ENCODE measurements at places on chromosomes 2 and 18. TPM values are rescaled to one million over a fixed set of nuclear protein-coding genes. Genes with fewer than 3 reads are reported as not detected.

DNA sequence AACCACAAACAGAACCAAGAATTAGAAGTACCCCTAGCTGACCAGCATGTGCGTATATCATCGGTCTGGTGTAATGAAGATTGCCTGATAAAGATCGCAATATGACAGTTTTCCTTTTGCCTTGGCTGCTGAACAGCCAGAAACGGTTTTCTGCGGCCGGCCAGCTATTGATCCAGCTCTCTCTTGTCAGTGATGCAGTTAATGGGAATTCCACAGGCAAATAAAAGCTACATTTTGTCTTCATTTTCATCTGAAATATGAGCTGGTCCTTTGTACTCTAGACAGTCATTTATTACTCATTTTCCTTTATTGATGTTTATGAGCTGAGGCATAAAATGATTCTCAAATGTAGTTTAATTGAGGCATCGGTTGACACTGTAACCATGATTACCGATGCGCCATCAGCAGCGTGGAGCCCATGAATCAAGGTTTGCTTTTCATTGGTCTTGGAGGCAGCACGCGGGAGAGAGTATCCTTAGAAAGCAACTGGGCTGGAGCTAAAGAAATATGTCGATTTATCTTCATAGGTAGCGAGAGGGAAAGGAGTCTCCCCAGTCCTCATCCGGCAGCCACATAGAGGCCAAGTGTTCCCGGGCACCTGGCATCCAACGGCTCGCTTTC, 535.2 kb downstream of the GALR1 start:
- H3K4me1 ChIP-seq: no peaks in the 10 kb centered on the region
- no peak overlapping the region for H3K27ac ChIP-seq

RUFY4 gene
- 0.27 TPM for total RNA-seq

DNA sequence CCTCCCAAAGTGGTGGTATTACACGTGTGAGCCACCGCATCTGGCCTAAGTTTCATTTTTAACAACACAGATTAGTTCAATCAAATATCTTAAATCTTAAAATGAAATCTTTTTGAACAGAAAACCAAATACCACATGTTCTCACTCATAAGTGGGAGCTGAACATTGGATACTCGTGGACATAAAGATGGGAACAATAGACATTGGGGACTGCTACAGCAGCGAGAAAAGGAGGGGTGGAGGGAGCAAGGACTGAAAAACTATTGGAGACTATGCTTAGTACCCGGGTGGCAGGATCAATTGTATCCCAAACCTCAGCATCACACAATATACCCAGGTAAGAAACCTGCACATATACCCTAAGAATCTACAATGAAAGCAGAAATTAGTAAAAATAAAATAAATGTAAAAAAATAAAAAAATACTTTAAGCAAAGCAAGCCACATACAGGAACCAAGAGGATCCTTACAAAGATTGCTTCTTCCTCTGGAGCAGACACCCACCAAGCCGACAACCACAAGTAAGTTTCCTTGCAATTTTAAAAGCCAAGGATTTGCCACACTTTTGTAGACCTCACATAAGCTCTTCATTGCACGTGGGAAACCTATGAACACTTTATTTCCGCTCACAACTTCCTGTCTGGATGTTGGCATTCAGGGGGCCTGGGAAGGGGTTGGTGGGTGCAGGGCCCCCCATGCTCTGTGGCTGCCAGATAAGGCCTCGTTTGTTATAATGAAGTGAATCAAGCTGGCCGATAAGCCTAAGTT, 147.9 kb downstream of the MYCN start:
- H3K4me1 ChIP-seq: no peaks in the 10 kb centered on the region
- H3K4me3 ChIP-seq: no peak overlapping the region
- no peak overlapping the region for H3K27ac ChIP-seq
- no peaks in the 10 kb centered on the region for H3K36me3 ChIP-seq

- H3K27me3 ChIP-seq: peaks cover 76% of the 10 kb centered on the region
- H3K36me3 ChIP-seq: no peaks in the 10 kb centered on the region
- H3K4me1 ChIP-seq: no peaks in the 10 kb centered on the region
These were observed 61.6 kb downstream of the COL6A3 start for GRCh38 chr2:237352279-237352845.

DNA sequence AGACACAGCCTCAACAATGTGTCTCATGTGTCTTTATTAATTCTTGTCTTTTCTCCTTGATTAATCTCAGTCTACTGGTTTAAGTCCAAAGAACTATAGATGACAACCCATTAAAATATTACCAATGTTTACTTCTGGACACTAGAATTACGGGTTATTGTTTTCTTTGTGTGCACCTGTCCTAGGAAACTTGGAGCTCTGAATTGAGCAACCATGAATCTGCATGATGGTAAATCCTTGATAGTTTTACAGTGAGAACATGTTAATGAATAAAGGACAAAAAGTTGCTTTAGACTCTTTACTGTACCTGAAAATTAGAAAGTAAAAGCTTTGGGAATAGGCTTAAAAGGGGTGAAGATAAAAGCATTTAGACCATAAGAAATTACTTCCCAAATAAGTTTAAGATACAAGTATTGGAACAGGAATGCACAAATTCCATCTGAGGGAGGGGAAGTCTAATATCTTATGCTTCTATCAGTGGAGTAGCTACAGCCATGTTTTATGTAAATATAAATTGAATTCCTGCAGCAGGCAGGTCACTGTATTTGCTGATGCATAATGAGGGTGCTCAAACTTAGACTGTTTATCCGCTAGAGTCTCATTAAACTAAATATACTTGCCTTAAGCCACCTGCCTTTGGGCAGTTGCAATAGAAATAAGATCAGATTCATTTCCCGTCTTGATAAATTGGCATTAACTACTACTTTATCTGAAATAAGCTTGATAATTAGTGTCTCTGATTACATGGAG, 603.7 kb upstream of the GCFC2 start:
- no peak overlapping the region for H3K27ac ChIP-seq
- no peak overlapping the region for H3K4me3 ChIP-seq
- DNase-seq: no peak
- H3K4me1 ChIP-seq: no peaks in the 10 kb centered on the region

RGPD3 gene
- 0.15 TPM for total RNA-seq

IL36RN gene
- not detected for total RNA-seq

GRCh38 chr18:69934601-69935265, 12.9 kb downstream of the CD226 start:
- H3K4me1 ChIP-seq: peaks cover 4% of the 10 kb centered on the region
- no peaks in the 10 kb centered on the region for H3K36me3 ChIP-seq
- H3K4me3 ChIP-seq: no peak overlapping the region
- H3K27me3 ChIP-seq: no peaks in the 10 kb centered on the region

RAB12 gene
- 32.7 TPM for total RNA-seq

NYAP2 gene
- not detected for total RNA-seq

IL1R2 gene
- 0.52 TPM for total RNA-seq

DNA sequence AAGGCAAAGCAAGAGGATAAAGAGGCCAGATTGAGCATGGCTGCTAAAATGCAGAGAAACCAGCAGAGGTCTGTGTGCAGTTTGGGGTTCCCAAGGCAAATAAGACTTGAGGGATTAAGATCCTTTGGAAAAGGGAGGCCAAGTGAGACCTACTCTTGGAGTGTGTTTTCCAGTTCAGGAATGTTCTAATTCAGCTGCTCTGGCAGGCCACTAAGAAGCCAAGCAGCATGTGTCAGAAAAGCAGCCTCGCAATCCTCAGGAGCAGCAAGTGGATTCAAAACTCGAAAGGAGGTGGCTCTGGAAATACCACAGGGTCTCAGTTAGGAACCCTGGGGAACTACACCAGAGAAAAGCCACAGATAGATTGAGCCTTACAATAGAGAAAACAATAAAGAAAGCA, 569.2 kb downstream of the METTL4 start:
- DNase-seq: no peak
- no peak overlapping the region for H3K27ac ChIP-seq
- no peaks in the 10 kb centered on the region for H3K36me3 ChIP-seq
- no peak overlapping the region for H3K4me3 ChIP-seq

- H3K36me3 ChIP-seq: no peaks in the 10 kb centered on the region
- H3K4me1 ChIP-seq: no peaks in the 10 kb centered on the region
- peaks cover 3% of the 10 kb centered on the region for H3K27me3 ChIP-seq
- H3K27ac ChIP-seq: no peak overlapping the region
- no peak overlapping the region for H3K4me3 ChIP-seq
These were observed 11.4 kb upstream of the FABP1 start for GRCh38 chr2:88139203-88139702.

GRCh38 chr2:26940001-26940400, 30.4 kb upstream of the MAPRE3 start:
- no peak for DNase-seq
- H3K27ac ChIP-seq: no peak overlapping the region
- H3K27me3 ChIP-seq: no peaks in the 10 kb centered on the region
- peaks cover 9% of the 10 kb centered on the region for H3K4me1 ChIP-seq

DNA sequence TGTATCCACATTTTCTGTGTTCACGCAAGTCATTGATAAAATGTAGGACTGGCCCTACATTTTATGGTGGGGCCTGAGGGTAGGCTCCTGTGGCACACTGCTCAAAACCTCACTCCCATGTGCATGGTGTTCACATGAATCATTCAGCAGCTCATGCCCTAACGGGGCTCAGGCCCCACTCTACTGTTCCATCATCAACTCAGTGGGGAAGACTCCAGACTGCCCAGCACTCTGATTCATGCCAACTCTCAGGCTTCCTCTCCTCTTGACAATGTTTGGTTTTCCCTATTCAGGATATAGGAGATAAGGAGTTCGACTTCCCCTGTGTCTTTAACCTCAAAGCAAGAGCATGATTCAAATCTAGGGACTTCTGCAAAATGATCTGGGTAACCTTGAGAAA, 92.0 kb upstream of the BOD1L2 start:
- H3K27me3 ChIP-seq: peaks cover 23% of the 10 kb centered on the region
- no peak overlapping the region for H3K27ac ChIP-seq
- no peaks in the 10 kb centered on the region for H3K36me3 ChIP-seq
- no peaks in the 10 kb centered on the region for H3K4me1 ChIP-seq
- no peak for DNase-seq
- H3K4me3 ChIP-seq: no peak overlapping the region

AFG3L2 gene
- 66.7 TPM for total RNA-seq

ALK gene
- not detected for total RNA-seq

- H3K27ac ChIP-seq: peak within 1 kb of the TSS; percentile 63
- no peak for DNase-seq
- peaks cover 27% of the 10 kb centered on the region for H3K4me1 ChIP-seq
- H3K4me3 ChIP-seq: peak within 1 kb of the TSS; percentile 67
These were observed at the start of gene RAB31 for GRCh38 chr18:9708057-9708433. Gene RAB31, plus strand, starts transcription at chr18:9708301. Its CDS starts 105 bp downstream, at chr18:9708406.

DNA sequence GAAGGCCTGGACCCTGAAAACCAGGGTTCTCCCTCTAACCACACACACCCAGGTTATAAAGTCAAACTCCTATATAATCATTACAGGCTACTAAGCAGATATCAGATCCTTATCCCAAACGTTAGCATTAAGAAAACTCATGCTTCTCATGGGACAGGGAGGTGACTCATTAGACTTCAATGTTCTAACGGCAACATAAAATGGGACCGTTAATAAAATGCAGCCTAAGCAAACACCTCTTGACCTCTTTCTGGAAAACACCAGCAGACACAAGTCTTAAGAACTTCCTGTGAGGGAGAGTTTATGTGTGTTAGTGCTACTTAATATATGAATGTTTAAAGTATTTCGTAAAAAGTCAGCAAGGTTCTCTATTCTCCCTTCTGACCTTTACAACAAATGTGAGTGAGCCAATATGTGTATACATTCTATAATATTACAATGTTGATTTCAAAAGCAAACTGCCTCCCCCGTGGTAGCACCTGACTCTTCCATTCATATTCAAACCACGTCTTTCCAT, 31.7 kb downstream of the LPIN2 start:
- no peak overlapping the region for H3K27ac ChIP-seq
- peaks cover 11% of the 10 kb centered on the region for H3K4me1 ChIP-seq
- DNase-seq: no peak
- no peak overlapping the region for H3K4me3 ChIP-seq
- no peaks in the 10 kb centered on the region for H3K36me3 ChIP-seq

GRCh38 chr18:22868831-22869230, 64.3 kb upstream of the RBBP8 start:
- DNase-seq: no peak
- H3K27ac ChIP-seq: no peak overlapping the region
- H3K27me3 ChIP-seq: no peaks in the 10 kb centered on the region
- no peak overlapping the region for H3K4me3 ChIP-seq
- no peaks in the 10 kb centered on the region for H3K36me3 ChIP-seq
- 0 out of 2 replicates have a peak, but pooled peaks cover 6% of the 10 kb centered on the region for H3K4me1 ChIP-seq

RNF181 gene
- total RNA-seq: 77.5 TPM

CRYGB gene
- total RNA-seq: not detected

CYRIA gene
- total RNA-seq: 0.44 TPM

GRCh38 chr2:58429014-58429875, 188.1 kb upstream of the FANCL start:
- H3K4me1 ChIP-seq: no peaks in the 10 kb centered on the region
- no peak overlapping the region for H3K27ac ChIP-seq
- no peaks in the 10 kb centered on the region for H3K36me3 ChIP-seq
- DNase-seq: no peak

DNA sequence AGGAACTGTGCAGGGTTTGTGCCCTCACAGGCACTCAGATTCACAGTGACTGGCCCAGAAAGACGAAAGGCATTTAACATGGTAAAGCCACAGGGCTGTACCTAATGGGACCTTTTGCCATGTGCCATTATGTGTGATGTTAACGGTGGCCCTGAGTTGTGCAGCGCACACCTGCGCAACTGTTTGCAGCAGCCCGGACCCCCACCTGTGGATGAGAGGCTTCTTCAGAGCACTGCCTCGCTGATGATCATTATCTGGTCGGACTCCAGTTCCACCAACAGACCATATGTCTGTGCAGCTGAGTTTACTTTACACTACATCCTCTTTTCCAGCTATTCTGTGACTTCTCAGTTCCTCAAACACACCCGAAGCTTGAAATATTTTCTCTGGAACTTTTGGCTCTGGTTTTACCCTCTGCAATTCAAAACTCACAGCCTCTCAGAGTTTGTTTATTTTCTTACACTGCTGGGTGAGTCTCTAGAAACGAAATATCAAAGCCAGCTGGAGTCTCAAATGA, 35.6 kb upstream of the UBE2F start:
- no peak overlapping the region for H3K27ac ChIP-seq
- no peaks in the 10 kb centered on the region for H3K27me3 ChIP-seq
- peaks cover 11% of the 10 kb centered on the region for H3K4me1 ChIP-seq
- H3K36me3 ChIP-seq: no peaks in the 10 kb centered on the region
- no peak overlapping the region for H3K4me3 ChIP-seq

PTGR3 gene
- 25.3 TPM for total RNA-seq

TFCP2L1 gene
- 8.4 TPM for total RNA-seq
